ENCODE measurements at places on chromosomes 1 and 21. TPM values are rescaled to one million over a fixed set of nuclear protein-coding genes. Genes with fewer than 3 reads are reported as not detected.

Gene AVPR1B
- total RNA-seq = not detected

Gene CRP
- total RNA-seq = 0.33 TPM

Gene INKA2
- 12.4 TPM for total RNA-seq

DNA sequence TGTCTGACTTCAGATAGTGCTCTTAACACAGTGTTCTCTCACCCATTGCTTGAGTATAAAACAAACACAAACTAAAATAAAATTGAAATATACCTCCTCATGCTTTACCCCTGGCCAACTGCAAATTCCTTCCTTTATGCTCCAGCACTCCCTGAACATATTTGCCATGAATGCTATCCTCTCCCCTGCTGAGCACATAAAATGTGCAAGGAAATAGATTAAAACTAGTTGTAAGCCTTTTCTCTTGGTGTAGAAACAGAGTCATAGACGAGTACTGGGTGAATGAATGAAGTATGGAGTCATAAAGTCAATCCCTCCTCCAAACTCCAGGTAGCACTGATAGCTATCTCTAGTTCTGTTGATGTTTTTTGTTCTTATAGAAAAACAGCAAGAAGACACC lies 2.6 kb downstream of the GPR161 start:
- DNase-seq = no peak

Gene KRTAP11-1
- not detected for total RNA-seq

Gene HES2
- not detected for total RNA-seq

GRCh38 chr21:43608225-43608624 lies 51.1 kb downstream of the HSF2BP start:
- no peak for DNase-seq

DNA sequence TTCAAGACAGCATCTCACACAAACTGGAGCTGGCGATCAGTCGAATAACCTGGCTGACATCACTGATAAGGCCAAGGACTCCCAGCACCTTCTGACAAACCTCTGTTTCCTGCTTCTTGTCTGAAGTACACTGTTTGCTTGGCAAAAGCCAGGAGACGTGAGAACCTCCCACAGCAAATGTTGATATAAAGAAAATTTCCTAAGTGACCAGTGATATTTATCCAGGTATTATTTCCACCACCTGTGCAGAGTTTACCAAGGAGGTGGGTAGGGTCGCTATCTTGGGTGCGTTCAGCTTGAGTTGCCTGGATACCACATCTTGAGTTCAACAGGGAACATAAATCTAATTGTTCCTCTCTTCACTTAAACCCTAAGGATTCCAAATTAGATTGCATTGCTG lies 72.9 kb downstream of the SETD4 start:
- DNase-seq = no peak

DNA sequence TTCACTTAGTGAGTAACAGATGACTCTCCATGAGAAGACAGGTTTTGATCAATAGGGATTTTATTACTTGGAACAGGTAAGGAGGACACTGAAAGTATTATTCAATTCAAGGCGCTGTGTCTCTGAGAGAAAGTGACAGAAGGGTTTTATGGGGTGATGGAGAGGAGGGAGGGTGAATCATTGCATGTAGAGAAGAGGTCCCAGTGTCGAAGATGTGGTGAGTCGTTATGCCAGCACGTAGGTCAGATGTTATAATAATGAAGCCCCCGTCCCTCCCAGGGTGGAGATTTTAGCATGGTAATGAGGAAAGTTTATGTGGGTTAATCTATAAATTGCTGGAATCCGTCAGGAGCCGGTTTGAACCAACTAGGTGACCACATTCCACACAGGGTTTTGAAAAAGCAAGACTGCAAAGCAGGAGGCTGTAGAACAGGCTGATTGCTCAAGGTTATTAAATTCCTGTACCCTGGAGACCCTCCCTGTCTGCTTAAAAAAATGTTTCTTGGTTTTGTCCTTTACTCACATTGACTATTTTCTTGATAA lies 586.4 kb upstream of the TMPRSS15 start:
- DNase-seq = no peak

DNA sequence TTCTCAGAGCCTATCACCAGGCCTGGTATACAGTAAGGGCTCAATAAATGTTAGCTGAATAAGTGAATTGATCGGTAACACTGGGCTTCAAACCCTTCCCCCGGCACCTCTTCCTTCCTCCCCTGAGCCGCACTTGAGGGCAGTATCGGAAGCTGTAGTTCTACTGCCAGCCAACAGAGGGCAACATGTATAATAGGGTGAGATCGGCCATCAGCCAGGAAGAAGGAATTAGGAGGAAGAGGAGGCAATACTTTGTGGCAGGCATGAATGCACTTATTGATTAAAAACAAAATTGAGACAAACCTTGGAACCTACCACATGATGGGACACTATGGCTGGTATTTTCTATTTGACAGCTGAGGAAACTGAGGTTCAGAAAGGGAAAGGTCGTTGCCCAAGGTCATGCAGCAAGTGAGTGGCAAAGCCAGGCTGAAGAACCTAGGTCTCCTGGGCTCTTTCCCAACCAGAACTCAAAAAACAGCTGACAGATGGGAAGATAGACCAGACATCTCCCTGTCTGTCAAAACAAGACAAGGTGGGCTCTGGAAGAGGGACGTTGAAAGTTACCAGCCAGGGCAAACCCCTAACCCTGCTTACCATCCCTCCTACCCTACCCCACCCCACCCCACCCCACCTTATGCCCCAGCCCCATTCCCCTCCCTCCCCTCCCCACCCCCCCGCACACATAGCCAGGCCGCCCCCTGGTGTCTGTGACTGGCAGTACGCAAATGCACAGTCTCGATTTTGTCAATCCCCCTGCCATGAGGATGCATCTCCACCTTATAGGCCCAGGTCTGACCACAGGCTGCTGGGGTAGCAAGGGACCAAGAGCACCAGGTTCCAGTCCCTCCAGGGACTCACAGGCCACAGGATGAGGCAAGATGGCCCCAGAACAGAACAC lies 107.3 kb upstream of the RUNX3 start:
- no peak for DNase-seq

DNA sequence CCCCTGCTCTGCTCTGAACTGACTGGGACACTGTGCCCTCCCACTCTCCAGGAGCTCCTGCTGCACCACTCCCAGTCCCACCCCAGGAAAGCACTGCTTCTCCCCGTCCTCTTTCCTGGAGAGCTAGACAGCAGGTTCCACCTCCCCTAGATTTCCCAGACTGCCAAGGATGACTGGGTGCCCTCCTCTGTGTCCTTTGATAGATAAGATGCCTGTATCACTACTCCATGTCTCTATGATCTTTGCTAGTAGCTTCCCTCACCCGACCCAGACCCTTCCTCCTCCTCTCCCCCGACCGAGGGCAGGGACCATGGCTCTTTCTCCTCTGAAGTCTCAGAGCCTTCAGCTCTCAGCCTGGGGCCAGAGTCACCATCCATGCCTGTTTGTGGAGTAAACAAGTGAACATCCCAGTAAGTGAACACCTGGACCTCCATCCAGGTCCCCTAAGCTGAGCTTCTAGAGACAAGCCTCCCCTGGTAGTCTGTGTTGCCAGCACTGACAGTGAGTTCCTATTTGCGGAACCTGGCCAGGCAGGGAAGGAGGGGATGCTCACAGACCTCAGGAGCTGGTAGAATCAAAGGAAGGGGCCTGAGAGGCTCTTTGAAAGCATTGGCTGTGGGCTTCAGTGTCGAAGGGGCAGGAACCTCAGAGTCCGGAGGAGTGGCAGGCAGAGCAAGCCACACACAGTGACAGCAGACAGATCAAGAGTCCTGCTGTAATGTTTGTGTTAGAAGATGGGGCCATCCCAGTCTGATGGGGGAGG lies 104.0 kb downstream of the PAX7 start:
- DNase-seq = peak; percentile 58

DNA sequence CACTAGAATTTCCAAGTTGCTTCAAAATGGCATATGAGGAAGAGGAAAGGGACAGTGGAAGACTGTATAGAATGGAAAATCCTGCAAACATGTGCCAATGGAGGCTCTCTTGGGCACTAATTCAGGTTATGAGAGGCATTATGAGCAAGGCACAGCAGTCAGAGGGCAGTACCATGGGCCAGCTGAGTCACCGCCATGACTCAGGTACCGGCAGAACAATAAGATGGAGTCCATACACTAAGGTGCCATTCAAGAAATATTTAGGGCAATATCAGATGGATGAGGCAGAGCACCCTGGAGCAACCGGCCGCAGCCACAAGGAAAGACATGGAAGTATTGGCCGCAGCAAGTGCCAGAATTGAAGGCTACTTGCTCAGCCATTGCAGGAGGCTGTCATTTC lies 25.6 kb upstream of the VAV3 start:
- no peak for DNase-seq

GRCh38 chr21:23809573-23809972 lies 1797.7 kb downstream of the MRPL39 start:
- DNase-seq = no peak

Gene CDA
- total RNA-seq = 9.1 TPM

Gene NUDT4B
- 1.00 TPM for total RNA-seq

GRCh38 chr1:241114699-241115233 lies 242.2 kb downstream of the RGS7 start:
- DNase-seq = no peak

DNA sequence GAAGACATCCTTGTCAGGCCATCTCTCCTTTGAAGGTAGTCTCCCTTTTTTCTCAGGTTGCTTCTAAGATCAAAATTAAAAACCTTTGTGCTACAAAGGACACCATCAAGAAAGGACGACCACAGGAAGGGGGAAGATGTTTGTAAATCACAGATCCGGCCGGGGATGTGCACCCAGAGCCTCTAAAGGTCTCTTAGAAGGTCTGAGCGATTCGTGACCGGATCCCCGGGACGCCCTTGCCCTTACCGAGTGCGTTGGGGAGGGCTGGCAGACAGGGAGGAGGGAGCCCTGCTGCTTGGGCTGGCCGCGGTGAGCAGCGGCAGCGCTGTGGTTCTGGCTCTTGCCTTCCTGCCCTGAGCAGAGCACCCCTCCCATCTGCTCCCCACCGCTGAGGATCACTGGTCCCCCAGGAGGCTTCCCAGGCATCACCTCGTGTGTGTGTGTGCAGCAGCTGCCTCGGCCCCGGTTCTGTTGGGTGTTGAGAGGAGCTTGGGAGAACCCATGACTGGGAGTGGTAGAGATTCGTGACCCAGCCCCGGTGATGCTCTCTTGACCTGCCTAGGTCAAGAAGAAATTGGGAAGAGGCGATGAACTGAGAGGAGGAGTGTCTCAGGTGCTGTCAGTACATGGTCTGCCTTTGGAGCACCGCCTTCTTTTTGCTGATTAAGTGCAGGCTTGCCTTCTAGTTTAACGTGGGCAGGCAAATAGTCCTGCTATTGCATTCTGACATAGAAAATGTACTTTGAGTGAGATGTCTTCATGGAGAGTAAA lies 34.5 kb downstream of the AGPAT3 start:
- peak; percentile 76 for DNase-seq

DNA sequence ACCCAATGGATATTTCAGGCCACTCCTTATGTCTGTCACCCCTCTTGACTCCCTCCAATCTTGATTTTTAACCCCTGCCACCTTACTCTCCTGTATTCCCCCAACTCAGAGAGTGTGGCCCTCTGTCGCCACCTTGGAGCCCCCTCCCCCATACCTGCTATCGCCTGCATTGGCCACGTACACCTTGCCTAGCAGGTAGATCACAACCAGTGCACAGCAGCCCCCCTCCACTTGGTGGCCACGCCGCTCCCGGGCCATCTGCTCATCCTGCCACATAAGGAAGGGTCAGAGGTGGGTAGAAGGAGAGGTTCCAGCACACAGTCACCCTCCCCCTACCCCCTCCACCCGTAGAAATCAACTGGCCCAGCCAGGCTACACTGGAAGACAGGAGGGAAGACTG lies 2.9 kb downstream of the PPM1J start:
- DNase-seq = peak; percentile 72

DNA sequence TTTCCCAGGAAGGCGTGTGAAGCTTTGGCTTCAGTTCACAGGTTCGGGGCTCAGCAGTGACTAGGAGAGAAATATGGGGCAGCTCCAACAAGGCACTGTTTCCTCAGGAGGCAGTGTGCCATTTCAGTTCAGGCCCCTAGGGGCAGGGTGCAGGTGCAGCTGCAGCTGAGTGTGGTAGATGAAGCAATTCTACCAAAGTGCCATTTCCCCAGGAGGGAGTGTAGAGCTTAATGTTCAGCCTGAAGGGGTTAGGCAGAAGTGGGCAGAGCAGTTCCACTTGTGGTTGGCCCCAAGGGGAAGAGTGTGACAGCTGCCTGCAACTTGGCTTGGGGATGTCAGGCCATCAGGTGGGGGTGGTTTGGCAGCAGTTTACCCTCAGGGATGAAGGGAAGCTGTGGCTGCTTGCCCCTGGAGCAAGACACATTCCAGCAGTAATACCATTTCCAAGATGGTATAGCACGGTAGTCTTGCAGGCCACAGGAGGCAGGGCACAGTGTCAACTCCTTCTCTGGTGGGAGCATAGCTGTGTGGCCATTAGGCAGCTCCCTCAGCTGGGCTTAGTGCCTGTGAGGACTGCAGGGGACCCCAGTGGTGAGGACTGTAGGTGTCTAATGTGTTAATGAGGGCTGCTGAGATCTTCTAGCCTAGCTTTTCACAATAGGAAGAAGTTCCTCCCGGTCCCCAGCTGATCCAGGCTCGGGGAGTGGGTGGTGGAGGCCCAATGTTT lies 34.7 kb downstream of the RGSL1 start:
- no peak for DNase-seq
